Muscle of leg (tissue), 16 donors: ENCODE measurements at places on chromosomes 1 and 21.
A peak's percentile ranks its signal among the peaks of the same experiment; 100 is the strongest.

GRCh38 chr1:24373710-24374109 is 39.9 kb downstream of the STPG1 start:
- DNase-seq = no peak

- DNase-seq = no peak
These were observed 1.3 kb downstream of the GPR3 start for GRCh38 chr1:27393641-27394281.

GRCh38 chr1:59428828-59429227 is 131.9 kb downstream of the FGGY start:
- no peak for DNase-seq

- DNase-seq = no peak
These were observed 16.0 kb downstream of the DIO1 start for GRCh38 chr1:53909946-53910345.

DNA sequence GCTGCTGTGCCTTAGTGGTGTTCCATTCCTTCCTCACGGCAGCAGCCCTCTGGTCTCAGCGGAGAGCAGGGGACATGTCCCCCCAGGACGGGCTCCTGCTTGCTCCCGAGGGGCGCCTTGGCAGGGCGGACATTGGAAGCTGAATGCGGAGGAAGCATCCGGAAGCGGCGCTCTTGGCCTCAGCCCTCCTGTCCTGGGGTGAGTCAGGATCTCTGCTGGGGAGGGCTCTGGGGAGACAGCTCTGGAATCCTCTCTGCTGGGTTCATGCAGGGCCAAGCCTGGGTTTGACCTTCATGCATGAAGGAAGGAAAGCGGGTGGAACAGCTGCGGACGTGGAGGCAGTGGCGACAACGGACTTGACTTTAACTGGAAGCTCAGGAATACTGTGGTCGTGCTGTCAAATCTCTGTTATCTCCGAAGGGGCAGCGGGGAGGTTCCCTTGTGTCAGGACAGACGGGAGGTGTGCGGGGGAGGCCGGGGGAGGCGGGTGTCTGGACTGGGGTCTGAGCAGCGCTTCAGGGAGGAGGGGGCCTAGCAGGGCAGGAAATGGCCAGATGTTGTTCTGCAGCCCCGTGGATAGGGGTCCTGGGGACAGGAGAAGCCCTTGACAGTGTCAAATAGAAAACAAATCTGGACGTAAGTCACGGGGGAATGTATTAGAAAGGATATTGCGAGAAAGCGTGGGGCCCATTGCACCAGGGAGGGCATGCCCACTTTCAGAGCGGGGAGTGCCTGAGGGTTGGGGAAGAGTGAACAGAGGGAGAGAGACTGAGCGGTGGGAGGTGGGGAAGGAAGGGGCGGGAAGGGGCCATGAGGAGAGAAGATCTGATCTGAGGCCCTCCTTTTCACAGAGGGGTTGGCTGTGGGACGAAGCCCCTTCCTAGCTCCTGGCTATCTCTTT is 26.6 kb downstream of the CRYAA start:
- peak; percentile 38 for DNase-seq

GRCh38 chr1:40749817-40750216 is 33.8 kb upstream of the KCNQ4 start:
- no peak for DNase-seq

DNA sequence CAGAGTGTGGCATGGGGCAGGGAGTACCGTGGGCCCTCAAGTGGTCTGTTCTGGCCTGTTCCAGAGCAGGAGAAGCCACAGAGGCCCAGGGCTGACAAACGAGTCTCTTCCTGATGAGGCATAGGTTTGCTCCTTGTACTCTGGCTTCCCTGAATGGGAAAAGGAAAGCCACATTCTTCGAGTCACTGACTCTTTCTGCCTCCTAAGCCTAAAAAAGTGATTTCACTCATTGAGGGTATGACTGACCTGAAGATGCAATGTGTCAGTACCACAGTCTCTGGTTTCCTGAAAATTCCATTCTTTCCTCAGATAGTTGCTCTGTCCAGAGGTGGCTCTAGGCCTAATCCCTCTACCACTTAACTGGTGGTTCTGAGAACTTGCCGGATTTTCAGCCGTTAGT is 92.3 kb downstream of the KCNN3 start:
- no peak for DNase-seq

DNA sequence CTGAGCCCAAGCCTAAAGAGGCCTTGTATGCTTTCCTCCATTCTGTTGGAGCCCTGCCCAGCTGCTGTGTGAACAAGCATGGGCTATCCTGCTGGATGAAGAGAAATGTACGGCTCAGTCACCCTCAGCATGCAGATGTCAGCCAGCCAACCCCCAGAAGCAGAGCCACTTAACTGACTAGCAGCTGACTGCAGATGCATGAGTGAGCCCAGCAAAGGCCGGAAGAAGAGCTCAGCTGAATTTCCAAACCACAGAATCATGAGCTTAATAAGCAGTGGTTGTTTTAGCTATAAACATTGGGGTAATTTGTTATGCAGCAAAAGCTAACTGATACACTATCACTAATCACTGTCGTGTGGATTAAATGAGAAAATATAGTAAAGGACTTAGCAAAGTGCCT is 39.0 kb downstream of the FOXO6 start:
- peak; percentile 83 for DNase-seq

- DNase-seq = peak; percentile 42
These were observed 376.9 kb downstream of the HHIPL2 start for GRCh38 chr1:222171005-222171404.

DNA sequence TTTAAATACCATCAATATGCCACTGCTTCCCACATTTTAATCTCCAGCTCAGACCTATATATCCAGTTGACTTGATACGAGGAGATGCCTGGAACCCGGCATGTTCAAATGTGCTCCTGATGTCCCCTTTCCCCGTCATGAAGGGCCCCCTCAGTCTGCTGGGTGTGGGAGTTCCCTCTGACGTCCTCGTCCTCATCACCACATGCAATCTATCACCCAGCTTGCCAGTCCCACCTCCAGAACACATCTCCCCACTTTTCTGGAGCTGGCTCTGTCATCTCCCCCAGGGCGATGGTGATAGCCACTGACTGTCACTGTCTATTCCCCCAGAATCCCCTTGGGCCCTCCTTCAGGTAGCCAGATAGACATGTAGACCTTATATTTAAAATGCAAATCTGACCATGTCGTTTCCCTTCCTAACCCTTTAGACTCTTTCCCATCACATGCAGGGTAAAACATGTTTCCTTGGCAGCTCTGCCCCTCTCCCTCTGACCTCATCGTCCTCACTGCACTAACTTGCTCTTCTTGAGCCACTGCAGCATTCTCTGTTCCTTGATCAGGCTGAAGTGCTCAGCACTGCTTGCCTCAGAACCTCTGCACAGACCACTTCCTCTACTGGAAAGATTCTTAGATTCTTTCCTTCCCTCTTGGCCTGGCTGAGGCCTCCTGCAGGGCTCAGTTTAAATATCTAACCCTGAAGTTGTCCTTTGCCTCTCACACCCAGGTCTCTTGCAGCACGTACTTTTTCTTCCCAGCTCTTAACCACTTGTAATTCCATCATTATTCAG is 7.4 kb downstream of the AZIN2 start:
- no peak for DNase-seq

DNA sequence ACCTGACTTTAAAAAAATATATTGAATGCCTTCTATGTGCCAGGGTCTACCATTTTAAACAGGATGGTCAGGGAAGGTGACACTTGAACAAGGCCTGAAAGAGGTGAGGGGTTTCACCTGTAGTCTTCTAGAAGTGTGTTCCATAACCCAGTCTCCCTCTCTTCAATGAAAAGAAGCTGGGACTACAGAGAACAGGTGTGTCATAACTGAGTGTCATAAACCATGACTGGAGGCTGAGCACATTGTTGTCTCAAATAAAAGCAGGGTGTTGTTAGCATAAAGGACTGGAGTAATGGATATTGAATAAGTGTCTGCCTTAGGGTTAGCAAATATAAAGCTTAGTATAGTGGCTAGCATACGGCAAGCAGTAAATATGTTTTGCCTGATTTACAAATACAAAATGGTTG is 65.4 kb downstream of the SYDE2 start:
- DNase-seq = no peak

- no peak for DNase-seq
These were observed 12.3 kb upstream of the ALPL start for GRCh38 chr1:21496886-21497285.

DNA sequence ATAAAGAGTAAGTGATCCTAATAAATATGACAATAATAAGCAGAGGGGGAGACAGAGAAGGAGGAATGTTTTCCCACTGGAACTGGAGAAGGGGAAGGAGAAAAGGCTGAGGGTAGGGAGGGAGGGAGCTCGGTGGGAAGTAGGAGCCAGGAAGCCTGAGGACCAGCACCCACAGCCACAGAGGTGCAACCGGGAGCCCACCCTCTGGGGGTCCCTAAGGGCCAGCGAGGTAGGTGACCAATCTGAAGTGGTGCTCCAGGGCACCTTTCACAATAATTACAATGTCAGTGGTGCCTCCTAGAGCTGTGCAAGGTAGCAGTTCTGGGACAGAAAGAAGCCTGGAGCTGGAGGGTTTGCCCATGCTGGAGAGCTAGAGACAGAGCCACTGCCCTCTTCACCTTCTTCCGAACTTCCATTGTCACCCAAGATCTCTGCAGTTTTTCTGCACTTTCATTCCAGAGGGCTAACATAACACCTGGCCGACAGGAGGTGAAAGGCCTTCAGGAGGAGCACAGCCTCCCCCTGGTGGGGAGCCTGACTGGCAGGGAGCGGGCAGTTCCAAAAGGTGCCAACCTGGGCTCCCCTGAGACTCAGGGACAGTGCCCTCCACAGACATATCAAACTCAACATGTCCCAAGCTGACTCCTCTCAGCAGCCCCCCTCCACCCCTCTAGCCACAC is 4.1 kb upstream of the AHCYL1 start:
- no peak for DNase-seq

GRCh38 chr1:82762829-82763532 is 962.2 kb downstream of the ADGRL2 start:
- DNase-seq = no peak

DNA sequence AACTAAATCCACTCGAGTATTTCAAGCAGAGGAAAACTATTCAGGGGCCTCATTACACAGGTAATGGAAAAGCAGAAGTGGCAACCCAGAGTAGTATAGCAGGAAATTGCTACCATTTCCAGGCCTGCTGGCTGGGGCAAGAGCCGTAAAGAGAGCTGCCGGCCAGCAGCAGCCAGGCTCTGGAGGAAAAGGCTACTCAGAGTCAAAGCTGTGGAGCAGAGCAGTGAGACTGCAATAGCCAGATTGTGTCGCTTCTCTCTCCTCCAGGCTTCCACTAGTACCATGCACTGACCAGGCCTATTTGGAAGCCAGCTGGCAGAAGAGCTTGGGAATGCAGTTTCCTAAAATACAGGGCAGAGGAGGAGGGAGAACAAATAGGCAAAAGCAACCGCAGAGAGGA is 155.5 kb downstream of the OMA1 start:
- peak; percentile 18 for DNase-seq

DNA sequence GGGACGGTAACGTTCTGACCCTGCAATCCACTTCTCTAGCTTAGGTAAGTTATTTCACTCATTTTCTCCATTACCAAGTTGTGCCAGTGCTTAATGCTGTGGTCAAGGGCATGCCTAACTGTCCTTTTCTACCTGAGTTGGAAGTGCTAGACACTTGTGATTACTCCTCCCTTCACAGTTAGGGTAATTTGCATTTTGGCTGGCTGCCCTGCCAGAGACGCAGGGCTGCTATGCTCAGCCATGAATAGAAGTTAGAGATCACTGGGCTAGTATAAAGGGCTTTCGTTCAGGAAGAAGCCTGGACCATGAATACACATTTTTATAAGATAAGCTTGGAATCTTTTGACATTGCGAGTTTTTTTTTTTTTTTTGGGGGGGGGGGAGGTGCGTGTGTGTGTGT is 633.2 kb upstream of the NEGR1 start:
- DNase-seq = no peak

DNA sequence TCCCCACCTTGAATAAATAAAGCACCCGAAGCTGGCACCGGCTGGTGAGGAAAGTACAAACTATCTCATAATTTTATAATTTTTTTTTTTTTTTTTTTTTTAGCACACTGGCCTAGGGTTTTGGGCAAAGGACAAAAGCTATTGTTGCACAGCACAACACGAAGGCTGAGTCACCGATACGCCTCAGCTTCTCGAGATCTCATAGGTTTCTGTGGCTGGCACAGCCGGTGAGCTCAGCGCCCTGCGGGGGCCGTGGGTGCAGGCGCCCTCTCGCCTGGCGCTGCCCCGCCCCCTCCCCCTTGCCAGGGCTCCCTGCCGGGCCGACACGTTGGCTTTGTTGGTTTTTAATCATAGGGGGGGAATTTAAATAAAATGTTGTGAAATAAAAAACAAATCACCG is 17.2 kb downstream of the CASZ1 start:
- DNase-seq = no peak

GRCh38 chr1:107357376-107357775 is 216.5 kb downstream of the NTNG1 start:
- DNase-seq = peak; percentile 62

GRCh38 chr1:98870959-98871903 is 133.4 kb downstream of the PLPPR5 start:
- DNase-seq = peak; percentile 19

- peak; percentile 76 for DNase-seq
These were observed at the start of gene TNFRSF14 for GRCh38 chr1:2556277-2556677. TSS of gene TNFRSF14 (plus strand) at chr1:2556371. CDS start at chr1:2556665, 294 bp downstream.

- DNase-seq = no peak
These were observed 9.4 kb upstream of the NHLH1 start for GRCh38 chr1:160357286-160358002.

DNA sequence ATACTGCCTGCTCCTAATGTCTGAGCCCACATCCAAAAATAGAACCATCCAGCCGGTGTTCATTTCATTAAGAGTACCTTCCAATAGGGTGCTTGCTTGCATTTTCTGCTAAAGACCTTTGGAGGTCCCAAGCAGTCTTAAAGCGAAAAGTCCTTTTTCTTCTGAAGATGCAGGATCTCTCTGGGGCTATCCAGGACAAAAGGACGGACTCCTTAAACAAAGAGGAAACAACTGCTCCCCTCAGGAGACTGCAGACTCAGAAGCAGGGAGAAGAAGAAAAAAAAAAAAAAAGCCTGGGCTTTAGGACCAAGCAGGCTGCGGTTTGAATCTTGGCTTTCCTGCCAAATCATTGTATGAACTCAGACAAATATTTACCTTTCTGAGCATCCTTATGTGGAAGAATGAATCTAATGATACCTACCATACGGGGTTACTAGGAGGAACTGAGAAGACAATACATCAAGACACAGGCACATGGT is 204.0 kb downstream of the PLPP3 start:
- DNase-seq = peak; percentile 84

- DNase-seq = no peak
These were observed 156.7 kb downstream of the PRDM16 start for GRCh38 chr1:3225661-3226060.

DNA sequence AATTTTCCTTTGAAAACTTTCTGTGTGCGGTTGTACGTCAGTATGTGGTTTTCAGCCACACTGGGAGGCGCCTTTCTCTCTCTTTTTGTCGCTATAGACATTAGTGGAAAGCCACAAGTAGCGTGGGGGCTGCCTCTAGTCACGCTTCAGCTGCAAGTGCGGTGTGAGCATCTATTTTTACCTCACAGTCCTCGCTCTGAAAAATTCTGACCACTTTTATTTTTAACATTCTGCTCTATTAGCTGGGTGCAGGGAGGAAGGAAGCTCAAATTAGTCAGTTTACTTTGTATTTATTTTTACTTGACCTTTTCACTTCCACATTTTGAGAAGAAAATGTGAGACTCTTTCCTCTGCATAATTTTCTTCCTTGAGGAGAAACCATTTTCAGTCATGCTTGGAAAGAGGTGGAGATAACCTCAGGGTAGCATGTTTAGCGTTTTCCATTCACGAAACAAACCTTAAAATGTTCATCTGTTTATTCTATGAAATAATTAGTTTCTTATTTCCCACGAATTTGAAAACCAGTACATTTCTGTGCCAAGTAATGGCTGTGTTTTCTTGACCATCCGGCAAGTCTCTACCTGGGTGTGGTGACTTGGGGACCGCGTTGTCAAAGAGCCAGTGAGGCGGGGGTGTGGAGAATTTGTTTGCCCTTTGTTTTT is 35.6 kb downstream of the ADARB1 start:
- peak; percentile 65 for DNase-seq

- no peak for DNase-seq
These were observed 96.6 kb downstream of the ADARB1 start for GRCh38 chr21:45170987-45171386.
